Hippocampal formation (tissue), 2 donors: ENCODE measurements at places on chromosomes 7 and 10.

- no peak for DNase-seq
These were observed 71.2 kb upstream of the AOAH start for GRCh38 chr7:36795451-36796021.

DNA sequence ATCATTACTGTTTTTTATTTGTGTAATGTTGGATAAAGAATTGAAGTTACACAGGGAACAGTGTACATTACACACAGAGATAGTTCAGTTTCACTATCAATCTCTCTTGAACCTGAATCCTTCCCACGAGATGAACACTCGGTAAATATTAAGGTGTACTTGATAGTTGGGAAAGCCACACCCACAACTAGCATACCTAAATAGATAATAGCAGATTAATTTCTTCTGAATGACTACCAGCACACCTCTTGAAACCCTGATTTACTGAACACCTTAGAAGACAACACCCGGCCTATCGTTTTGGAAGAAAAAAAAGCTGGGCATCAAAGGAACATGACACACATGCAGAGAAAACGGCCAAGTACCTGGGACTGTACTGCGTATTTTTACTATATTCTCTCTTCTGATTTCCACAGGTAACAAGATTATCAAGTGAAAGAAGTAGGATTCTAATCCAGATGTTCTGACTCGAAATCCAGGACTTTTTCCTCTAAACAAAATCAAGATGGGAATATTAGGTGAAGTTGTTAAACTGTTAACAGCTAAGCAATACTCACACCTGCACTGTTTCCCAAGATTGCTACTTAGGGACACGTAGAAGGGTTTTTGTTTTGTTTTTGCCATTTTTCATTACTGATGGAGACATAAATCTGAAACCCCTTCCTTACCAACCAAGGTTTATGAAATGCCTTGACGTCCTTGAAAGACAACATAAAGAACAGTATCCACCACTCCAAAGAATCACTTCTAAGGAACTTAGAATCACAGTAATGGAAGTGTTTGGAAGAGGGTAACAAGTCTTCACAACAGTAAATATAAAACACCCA is 1.0 kb downstream of the CCDC186 start:
- no peak for DNase-seq

- DNase-seq, result peak; percentile 64
These were observed 176.5 kb downstream of the TCF7L2 start for GRCh38 chr10:113126229-113127201.

DNA sequence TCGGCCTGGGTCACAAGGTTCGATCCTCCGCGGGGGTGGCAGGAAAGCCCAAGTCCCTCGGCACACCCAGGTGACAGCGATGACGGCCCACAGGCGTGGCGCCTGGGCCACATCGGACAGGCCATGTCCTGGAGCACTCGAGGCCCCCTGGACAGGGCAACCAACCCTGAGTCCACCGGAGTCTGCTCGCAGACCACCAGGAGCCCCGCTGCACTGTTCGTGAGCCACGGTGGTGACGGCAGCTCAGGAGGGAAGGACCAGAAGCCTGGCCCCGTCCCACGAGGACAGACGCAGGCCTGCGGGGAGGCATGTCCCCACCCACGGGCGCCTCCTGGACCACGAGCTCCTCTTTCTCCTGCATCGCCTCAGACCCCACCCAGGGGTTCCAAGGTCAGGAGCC is 22.4 kb upstream of the GPR146 start:
- DNase-seq, result no peak

GRCh38 chr7:97007583-97007861 is 2.2 kb downstream of the DLX6 start:
- no peak for DNase-seq

GRCh38 chr10:129386415-129387257 is 80.4 kb upstream of the MGMT start:
- DNase-seq, result no peak

- no peak for DNase-seq
These were observed 133.8 kb upstream of the HDAC9 start for GRCh38 chr7:18361756-18362155.

GRCh38 chr10:91944880-91945630 is 21.5 kb downstream of the BTAF1 start:
- no peak for DNase-seq

DNA sequence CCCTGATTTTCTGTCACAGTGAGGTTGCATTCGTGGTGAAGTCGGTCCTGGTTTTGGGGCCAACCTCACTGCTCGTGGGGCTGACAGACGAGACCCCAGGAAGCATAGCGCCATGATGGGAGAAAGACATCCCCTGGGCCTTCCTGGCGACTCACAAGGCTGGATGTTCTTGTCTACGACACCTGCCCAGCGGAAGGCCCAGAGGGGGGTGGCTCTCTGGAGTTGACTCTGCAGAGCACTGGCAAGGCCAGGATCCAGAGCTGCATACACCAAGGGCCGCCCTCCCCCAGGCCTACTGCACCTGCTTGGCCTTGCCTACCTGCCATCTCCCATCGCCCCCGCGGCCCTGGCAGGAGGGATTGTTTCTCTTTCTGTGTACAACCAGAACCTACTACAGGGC is 608.9 kb downstream of the PTPRN2 start:
- no peak for DNase-seq

DNA sequence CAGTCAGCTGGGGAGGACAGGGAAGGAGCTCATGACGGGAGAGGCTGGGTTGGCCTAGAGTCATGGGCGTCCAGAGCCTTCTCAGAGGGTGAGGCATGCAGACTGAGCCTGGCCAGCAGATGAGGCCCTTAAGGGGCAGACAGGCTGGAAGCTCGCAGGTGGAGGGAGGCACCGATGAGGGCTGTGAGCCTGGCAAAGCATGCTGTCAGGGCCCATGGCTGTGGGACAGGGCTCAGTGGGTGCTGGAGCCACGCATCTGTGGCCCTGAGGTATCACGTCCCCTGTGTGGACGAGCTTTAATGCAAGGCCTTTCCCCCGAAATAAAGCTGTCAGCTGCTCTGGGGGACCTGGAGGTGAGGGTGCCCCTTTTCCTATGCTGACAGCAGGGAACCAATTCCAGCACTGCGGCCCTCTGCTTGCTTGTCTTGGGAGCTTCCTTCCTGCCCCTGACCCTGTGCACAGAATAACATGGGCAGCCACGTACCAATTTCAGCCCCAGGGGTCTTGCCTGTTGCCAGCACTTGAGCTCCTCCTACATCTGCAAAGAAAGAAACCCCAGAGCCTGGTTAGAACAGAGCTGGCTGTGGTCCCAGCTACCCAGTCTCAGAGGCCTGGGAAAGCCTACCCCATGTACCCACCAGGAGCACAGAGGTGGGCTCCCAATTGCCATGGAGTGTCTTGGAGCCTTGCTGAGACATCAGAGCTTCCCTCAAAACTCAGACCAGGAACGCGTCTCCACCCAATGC is 20.6 kb downstream of the TMEM273 start:
- DNase-seq, result no peak

GRCh38 chr7:68417659-68418058 is 1180.6 kb upstream of the AUTS2 start:
- DNase-seq, result no peak

GRCh38 chr7:98354511-98355249 is 46.2 kb downstream of the BAIAP2L1 start:
- no peak for DNase-seq

DNA sequence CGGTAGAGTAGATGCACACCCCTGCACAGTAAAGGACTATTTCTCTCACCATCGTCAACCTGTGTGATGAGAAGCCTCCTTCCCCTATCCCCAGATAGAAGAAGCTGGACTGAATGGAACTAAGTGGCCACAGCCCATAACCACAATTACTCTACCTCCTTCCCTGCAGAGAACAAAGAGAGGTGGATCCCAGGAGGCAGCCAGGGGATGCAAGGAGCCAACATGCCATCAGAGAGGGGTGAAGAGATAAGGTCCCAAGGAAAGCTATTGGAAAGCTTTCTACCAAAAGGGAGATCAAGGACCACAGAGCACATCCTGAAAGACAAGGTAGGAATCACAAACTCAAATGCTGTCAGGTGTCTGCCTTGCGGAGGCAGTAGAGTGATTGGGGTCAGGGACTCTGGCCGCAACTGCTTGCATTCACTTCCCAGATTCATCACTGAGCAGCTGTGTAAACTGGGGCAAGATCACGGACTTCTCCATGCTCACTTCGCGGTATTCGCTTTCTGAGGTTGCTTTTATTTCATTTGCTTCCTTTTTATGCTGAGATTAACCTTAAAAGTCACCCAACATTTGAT is 81.6 kb upstream of the MYO3A start:
- no peak for DNase-seq

GRCh38 chr10:78928330-78928729 is 140.4 kb upstream of the ZMIZ1 start:
- no peak for DNase-seq

- DNase-seq, result no peak
These were observed 326.4 kb downstream of the PAXIP1 start for GRCh38 chr7:154676422-154677073.

GRCh38 chr7:33743594-33743993 is 161.7 kb upstream of the BMPER start:
- no peak for DNase-seq

DNA sequence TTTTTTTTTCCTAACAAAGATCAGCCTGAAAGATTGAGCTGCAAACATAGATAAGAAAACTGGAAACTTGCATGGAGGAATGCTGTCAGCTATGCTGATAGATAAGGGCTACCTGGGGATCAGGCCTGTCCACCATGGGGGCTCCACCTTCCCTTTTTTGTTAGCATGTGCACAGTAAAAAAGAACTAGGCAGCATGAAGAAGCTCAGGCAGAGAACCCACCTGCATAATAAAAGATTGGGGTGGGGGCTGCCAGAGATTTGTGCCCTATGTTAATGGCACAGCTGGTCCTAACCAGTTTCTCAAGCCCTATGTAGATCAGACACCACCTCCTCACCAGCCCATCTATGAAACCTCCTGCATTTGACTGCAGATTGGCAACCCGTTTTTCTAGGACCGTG is 45.4 kb upstream of the CACNB2 start:
- DNase-seq, result no peak

GRCh38 chr7:37342688-37343471 is 105.8 kb downstream of the ELMO1 start:
- no peak for DNase-seq

GRCh38 chr7:2214636-2215035 is 18.1 kb downstream of the MAD1L1 start:
- DNase-seq, result no peak

GRCh38 chr7:130879191-130879590 is 145.2 kb upstream of the KLF14 start:
- DNase-seq, result no peak

DNA sequence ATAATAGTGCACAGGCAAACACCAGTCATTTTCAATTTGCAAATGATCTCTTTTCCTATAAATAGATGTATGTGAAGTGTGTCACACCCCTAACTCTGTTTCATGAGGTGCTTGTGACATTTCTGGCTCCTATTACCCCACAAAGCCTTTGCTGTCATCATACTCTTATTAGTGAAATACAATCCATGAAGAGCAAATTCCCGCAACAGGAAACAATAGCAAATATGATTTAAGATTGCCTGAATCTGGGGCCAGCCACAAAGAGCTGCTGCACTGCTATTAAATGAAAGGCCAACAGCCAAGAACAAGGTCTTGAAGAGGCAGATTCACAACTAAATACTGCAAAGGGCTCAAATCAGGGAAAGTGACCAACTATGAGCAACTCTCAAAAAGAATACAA is 96.3 kb upstream of the CAV2 start:
- no peak for DNase-seq

GRCh38 chr10:123606006-123606405 is 60.1 kb upstream of the GPR26 start:
- no peak for DNase-seq

DNA sequence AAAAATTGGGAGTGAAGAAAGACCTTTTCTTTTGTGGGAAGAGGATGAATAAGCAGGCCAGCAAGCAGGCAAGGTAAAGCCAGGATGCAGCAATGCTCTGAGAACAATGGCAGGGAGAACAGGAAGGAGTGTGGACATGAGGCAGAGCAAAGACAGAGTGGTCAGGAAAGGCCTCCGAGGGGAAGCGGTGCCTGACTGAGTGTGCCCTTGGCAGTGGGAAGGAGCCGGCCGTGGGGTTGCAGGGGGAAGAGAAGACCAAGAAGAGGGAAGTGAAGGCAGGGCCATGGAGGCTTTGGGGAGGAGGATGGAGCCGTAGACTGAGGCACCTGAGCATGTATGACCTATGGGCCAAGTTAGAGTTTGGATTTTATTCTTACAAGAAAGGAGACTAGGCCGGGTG is 21.9 kb upstream of the ZNF212 start:
- DNase-seq, result no peak

- peak; percentile 56 for DNase-seq
These were observed 1.1 kb downstream of the PLXDC2 start for GRCh38 chr10:19817231-19817933.

DNA sequence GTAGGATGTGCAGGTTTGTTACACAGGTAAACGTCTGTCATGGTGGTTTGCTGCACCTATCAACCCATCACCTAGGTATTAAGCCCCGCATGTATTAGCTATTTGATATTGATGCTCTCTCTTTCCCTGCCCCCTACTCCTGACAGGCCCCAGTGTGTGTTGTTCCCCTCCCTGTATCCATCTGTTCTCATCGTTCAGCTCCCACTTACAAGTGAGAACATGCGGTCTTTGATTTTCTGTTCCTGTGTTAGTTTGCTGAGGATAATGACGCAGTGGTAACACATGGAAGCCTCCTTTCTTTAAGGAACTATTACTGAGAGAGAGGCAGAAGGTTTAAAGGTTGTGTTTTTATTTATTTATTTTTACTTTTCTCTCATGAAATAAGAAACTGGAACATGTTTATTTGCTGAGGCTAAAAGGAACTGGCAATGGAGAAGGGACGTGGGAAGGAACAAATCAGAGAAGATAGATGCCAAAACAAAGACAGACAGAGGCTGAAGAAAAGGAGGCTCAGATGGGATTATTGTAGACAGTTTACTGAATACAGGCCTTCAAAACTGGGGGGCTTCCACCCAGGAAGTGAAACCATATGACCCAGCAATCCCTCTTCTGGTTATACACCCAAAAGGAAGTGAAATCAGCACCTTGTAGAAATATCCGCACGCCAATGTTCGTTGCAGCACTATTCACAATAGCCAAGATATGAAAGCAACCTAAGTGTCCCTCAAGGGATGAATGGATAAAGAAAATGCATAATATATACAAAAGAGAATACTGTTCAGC is 556.3 kb downstream of the GRM8 start:
- DNase-seq, result no peak

GRCh38 chr10:5691786-5692185 is 7.1 kb downstream of the TASOR2 start:
- no peak for DNase-seq

GRCh38 chr7:29723599-29723998 is 82.7 kb upstream of the WIPF3 start:
- DNase-seq, result no peak

GRCh38 chr10:88028654-88029053 is 165.2 kb downstream of the PTEN start:
- no peak for DNase-seq
